GM12864 (cell line): ENCODE measurements at places on chromosomes 3 and 15.

- no peak for DNase-seq
Observed at GRCh38 chr3:188573956-188574355, 420.0 kb downstream of the LPP start.

- DNase-seq, result no peak
Observed at GRCh38 chr3:161607056-161607455, 110.4 kb downstream of the OTOL1 start.

- DNase-seq, result no peak
Observed at GRCh38 chr3:43183456-43183855, 77.6 kb upstream of the POMGNT2 start.

DNA sequence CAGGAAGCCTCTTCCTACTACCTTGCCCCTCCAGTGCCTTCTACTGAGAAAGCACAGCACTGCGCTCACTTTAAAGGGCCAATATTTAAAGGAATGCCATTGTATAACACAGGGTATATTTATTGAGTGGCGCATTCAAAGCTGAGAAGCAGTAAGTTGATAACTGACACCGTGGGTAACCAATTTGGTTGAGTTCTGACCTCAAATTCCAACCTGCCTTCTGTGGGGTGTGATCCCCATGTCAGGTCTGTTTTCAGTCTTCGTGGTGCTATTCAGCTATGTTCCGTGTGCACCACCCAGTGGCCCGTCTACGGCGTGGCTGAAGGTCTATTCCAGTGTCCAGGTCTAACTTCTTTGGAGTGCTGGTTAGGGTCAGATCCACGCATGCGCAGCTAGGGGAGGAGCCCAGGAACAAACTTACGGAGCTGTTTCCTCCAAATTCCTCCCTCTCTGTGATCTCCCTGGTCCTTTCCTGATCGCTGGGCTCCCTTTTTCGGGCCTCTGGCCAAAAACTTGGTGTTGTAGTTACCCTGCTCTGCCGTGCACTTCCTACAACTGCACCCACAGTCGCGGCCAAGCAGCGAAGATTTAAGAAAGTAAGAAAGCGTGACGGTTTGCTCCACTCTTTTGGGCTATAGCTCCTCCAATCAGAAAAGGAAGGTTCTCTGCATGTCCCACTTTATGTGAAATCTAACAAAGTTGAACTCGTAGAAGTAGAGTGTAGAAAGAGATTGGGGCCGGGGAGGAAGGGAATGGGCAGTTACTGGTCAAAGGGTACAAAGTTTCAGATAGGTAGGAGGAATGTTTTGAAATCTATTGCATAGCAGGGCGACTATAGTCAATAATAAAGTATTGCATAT, 7.7 kb downstream of the LRRC2 start:
- DNase-seq, result peak; percentile 90

- DNase-seq, result no peak
Observed at GRCh38 chr3:32442766-32443165, 51.1 kb downstream of the CMTM7 start.

DNA sequence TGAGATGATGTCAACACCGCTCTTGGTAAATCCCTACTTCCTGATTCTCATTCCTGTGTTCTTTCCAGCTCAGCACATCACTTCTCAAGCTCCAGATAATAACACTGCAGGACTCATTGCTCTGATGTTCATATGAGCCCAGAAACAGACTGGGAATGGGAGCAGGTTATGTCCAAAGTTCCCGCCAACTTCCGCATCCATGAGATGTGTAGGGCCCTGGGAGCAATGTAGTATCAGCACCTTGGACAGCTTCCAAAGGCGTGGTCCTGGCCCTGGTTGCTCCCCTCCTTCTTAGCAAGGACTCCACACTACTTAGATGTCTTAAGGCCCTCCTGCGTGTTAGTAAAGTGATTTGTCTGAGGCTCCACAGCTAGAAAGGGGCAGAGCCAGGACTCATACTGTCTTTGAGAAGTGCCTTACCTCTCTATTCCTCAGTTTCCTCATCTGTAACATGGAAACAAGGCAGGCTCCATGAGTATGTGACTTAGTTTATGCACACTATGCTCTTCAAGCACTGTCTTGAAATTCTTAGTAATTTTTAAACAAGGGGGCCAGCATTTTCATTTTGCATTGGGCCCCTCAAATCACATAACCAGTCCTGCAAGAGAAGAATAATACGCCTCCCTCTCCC, 27.9 kb upstream of the SLC6A1 start:
- no peak for DNase-seq

- DNase-seq, result no peak
Observed at GRCh38 chr3:146813496-146813895, 208.3 kb upstream of the PLSCR5 start.

- no peak for DNase-seq
Observed at GRCh38 chr15:39530480-39531342, 50.2 kb upstream of the THBS1 start.

GRCh38 chr3:37111199-37111598, 63.2 kb downstream of the LRRFIP2 start:
- DNase-seq, result no peak

GRCh38 chr3:126056681-126057500, 27.0 kb downstream of the SLC41A3 start:
- DNase-seq, result no peak

DNA sequence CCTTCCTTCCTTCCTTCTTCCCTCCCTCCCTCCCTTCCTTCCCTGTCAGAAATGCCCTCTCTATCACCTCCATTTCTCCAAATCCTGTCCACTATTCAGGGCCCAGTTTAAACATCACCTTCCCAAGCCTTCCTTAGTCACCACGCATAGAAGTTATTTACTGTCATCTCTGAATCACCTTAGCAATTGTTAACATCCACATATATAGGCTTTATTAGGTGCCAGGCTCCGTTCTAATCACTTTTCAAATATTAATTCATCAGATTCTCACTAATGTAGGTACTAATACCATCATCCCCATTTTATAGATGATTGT, 1.1 kb upstream of the MAGEF1 start:
- no peak for DNase-seq

- DNase-seq, result peak; percentile 13
Observed at GRCh38 chr3:135503760-135504686, 461.5 kb upstream of the PPP2R3A start.

GRCh38 chr3:135311699-135312098, 516.6 kb downstream of the EPHB1 start:
- no peak for DNase-seq

DNA sequence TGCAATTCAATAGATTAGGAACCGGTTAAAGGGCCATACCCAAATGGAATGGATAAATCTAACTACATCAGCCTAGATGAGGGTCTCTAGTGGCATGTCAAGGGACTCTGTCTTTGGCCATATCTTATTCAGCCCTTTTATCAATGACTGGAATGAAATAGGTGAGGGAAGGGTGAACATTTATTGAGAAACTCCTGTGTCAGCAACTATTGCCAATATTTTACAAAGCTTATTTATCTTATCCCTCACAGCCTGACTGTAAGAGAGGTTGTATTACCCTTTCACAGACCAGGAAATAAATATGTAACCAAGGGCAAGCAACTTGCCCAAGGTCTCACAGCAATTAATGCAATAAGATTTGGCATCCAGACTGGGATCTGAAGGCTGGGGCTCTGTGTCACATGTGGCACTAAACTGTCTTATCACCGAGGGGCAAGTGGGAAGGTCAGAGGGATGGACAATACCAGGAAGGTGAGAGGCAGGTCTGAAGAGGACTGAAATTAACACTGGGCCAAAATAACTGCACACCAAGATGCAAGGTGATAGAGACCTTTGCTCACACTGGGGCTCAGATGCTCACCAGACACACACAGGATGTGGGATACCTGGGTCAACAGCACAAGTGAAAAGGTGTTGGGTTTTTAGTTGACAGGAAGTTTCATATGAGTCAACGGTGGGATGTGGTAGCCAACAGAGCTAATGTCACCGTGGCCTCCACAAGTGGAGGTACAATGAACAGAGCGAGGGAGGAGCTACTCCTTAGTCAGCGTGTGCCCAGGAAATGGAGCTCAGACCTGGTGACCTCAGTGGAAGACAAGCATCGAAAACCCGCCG, 261.3 kb downstream of the RPLP1 start:
- DNase-seq, result peak; percentile 85

DNA sequence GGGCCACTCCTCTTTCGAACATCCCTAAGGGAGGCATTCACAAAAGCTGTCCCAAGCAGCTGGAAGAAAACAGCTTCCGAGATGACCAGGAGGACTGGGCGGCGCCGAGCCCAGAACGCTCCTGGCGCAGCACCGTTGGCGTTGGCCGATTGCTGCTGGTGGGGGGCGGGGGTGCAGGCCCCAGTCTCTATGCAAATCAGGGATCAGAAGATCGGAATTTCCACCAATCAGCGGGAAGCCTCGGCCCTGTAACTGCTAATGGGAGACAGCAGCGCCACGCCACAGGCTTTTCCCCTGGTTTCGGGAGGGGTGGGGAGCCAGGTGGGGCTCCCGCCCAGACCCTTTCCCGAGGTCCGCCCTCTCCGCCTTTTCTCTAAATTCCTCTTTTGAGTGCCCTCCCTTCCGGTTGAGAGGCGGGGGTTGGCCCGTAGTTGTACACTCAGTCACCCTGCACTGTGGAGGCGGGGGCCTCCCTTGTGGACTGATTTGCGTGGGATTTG, 27.0 kb downstream of the HMCES start:
- no peak for DNase-seq

GRCh38 chr3:38458796-38459498, 5.3 kb downstream of the ACVR2B start:
- no peak for DNase-seq

DNA sequence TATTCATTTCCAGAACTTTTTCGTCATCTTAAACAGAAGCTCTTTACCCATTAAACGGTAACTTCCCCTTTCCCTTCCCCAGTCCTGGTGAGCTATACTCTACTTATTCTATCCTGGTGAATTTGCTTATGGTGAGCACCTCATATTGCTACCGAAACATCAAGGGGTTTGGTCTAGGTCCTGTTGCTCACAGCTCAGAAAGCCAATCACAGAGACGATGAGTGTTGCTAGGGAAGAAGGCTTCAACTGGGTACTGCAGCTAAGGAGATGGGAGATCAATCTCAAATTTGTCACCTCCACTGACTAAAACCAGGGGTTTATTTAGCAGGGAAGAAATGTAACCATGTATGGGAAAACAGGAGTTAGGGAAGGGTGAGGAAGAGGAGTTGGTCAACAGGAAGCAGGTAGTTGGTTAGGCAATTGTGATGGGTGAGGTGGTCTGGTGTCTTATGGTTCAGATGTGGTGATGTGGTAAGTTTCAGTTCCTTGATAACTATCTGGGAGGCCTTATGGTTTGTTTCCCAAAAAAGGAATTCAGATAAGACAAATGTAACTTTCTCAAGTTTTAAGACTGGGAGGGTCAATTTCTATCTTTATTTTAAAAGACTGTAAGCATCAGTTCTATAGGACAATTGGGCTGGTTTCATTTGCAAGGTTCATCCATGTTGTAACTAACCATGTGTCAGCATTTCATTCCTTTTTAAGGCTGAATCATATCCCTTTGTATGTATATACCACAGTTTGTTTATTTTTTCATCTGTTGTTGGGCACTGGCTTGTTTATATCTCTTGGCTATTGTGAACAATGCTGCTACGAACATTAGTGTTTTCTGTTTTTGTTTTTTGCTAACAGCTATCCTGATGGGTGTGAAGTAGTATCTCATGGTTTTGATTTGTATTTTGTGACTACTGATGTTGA, 24.3 kb downstream of the ARHGAP11B start:
- DNase-seq, result peak; percentile 65

DNA sequence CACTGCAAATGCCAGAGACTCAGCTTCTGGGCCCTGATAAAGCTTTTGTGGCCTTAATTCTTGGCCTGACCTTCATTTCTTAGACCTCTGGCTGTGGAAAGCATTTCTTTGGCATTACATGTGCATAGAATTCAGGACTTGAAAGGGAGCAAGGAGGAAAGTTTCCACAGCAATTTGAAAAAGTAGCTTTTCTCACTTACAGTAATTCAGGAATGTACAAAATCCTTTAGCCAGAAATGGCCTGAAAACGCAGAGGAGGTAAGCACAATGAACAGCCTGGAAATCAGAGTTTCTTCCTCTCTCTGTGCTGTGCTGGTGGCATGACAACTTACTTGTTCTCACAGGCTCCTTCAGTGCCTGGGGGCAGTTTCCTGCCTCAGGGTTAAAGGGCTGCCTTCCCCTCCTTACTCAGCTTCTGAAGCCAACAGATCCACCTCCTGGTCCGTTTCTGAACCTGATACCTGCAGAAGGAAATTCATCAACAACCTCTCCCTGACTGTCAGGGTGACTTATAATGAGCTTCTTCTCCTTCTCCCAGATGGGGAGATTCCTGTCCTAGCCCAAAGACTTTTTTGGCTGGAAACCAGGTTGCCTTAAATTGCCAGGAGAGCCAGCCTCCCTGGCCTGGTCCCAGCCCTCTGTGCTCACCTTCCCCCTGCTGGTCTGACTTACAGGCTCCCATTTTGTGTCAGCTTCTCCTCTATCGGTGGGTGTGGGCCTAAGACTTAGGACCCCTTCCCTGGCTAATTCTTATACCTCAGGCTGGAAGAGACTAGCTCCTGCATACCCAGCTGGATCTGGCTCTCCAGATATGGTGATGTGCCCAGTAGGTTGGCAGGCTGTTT, 102.3 kb downstream of the MYRIP start:
- no peak for DNase-seq

DNA sequence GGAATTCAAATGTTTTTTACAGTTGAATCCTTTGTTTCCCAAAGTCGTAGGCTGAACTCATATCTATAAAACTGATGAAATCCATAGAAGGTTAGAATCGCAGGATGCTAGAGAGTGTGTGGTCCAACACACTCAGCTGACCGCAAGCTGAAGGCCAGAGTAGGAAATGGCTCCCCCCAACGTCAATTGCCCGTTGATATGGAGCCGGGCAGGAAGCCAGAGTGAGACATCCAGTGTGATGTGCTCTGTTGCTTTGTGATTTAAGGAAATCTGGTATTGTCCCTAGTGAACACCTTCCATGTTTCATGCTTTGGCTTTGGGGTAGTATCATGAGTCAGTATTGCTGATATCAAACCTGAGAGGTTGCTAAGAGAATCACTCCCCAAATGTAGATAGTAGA, 5.8 kb upstream of the MEX3B start:
- DNase-seq, result no peak

GRCh38 chr3:46129588-46130272, 78.4 kb downstream of the CCR1 start:
- DNase-seq, result no peak

- no peak for DNase-seq
Observed at GRCh38 chr3:124558991-124559845, 171.0 kb upstream of the UMPS start.

DNA sequence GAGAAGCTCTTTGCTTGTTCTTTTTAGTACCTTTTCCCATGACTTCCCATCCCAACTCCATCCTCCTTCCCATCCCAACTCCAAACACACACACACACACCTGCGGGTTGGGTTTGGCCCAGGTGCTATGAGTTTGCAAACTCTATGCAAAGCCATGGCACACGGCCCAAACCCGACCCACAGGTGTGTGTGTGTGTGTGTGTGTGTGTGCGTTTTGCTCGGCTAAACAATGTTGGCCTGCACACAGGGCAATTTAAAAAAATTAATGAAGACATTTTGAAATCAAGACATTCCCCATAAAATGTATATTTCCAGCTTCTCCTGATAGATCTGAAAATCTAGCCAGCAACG, 103.7 kb upstream of the TLE3 start:
- no peak for DNase-seq
